ENCODE measurements at places on chromosomes 12 and 14. TPM values are rescaled to one million over a fixed set of nuclear protein-coding genes. Genes with fewer than 3 reads are reported as not detected.
A peak's percentile ranks its signal among the peaks of the same experiment; 100 is the strongest.

DNA sequence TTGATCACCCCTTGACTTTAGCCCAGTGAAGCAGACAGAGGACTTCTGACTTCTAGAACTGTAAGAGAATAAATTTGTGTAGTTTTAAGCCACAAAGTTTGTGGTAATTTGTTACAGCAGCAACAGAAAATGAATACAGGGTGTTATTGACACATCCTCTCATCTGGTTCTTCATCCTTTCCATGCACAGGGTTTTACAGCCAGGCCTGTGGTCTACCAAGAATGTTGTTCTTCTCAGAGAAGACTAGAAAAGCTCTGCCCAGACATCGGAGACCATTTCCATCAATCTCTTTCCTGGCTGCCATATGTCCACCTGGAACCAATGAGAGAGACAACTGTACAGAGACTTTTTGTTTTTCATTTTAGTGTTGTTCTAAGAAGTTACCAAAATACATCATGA is 308.2 kb upstream of the AMIGO2 start:
- DNase-seq = no peak
- H3K27me3 ChIP-seq = no peaks in the 10 kb centered on the region
- no peak overlapping the region for H3K4me3 ChIP-seq
- peaks cover 19% of the 10 kb centered on the region for H3K4me1 ChIP-seq
- H3K27ac ChIP-seq = no peak overlapping the region

Gene SMIM41
- not detected for total RNA-seq

- DNase-seq = no peak
- H3K27ac ChIP-seq = no peak overlapping the region
- no peaks in the 10 kb centered on the region for H3K27me3 ChIP-seq
- H3K4me3 ChIP-seq = no peak overlapping the region
- H3K4me1 ChIP-seq = no peaks in the 10 kb centered on the region
These were observed 31.9 kb downstream of the RESF1 start for GRCh38 chr12:31991146-31991545.

Gene ETFBKMT
- total RNA-seq = 1.3 TPM

DNA sequence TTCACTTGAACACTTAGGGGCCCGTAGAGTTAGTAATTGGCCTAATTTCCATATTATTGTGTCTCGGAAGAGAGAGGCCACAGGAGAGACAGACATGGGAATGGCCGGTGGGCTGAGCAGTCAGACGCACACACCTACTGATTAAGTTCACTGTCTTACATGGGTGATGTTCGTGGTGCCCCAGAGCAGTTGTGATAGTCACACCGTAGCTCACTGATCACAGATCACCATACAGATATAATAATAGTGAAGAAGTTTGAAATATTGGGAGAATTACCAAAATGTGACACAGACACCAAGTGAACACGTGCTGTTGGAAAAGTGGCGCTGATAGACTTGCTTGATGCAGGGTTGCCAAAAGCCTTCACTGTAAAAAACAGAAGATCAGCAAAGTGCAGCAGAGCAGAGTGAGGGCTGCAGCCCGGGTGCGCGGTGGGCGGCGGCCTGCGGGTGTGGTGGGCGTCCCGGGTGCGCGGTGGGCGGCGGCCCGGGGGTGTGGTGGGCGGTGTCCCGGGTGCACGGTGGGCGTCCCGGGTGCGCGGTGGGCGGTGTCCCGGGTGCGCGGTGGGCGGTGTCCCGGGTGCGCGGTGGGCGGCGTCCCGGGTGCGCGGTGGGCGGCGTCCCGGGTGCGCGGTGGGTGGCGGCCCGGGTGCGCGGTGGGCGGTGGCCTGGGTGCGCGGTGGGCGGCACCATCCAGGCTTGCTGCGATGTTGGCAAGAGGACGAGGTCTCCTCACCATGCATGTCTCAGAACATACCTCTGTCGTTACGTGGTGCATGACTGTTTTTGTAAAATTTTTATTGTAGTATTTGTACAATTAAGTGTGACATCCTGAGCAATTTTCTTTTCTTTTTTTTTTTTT is 34.3 kb upstream of the TEX22 start:
- no peaks in the 10 kb centered on the region for H3K27me3 ChIP-seq
- H3K4me1 ChIP-seq = no peaks in the 10 kb centered on the region
- H3K4me3 ChIP-seq = peak overlapping the region; percentile 19
- no peak overlapping the region for H3K27ac ChIP-seq
- H3K36me3 ChIP-seq = peaks cover 12% of the 10 kb centered on the region

DNA sequence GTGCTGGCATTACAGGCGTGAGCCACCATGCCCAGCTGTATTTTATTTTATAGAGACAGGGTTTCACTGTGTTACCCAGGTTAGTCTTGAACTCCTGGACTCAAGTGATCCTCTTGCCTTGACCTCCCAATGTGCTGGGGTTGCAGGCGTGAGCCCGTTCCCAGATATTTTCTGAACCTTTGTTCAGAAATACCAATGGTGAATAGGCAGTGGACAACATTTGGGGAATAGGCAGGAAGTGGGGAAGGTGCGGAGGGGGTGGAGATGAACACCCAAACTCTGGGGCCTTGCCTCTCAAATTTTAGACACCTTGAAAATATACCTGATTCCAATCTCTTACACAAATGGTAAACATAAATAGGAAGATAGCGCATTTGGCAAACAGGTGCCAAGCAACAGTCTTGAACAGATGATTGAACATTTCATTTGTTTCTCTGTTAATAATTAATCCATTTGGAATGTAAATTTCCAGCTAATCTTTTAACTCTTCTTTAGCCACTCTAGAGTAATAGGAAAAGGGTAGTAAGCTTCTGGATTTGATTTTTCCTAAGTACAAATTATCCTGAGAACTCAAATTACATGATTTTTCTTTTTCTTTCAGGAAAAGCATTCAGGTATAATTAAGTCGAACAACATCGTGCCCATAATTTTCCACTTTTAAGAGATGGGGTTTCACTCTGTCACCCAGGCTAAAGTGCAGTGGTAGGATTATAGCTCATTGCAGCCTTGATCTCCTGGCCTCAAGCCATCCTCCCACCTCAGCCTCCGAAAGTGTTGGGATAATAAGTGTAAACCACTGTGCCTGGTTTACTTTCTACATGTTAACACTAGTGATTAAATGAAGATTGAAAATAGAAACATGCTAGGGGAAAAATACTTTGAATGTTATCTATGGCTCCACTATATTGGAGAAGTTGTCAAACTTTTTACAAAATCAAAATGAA is 22.9 kb upstream of the RNF34 start:
- H3K27me3 ChIP-seq = no peaks in the 10 kb centered on the region
- no peak overlapping the region for H3K4me3 ChIP-seq
- H3K36me3 ChIP-seq = no peaks in the 10 kb centered on the region
- DNase-seq = no peak
- H3K4me1 ChIP-seq = no peaks in the 10 kb centered on the region

Gene AJUBA
- total RNA-seq = 2.1 TPM

Gene ADAM21
- total RNA-seq = 0.14 TPM

Gene P2RX2
- not detected for total RNA-seq

DNA sequence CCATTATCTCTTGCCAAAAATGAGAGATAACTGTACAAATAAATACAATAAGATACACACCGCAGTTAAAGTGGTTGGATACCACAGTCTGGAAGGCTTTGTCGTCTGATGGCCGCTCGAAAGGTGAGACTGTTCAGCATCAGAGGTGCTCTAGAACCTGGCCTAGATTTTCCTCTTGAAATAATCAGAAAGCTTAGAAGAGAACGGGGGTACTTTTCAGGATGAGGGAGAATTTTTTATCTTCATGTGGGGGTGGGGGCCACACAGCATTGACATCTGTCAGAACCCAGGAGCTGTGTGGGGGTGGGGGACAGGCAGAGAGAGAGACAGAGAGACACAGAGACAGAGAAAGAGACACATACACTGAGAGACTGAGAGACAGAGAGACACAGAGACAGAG is 90.5 kb downstream of the GALNT9 start:
- H3K27me3 ChIP-seq = no peaks in the 10 kb centered on the region
- no peaks in the 10 kb centered on the region for H3K36me3 ChIP-seq
- no peak for DNase-seq
- no peak overlapping the region for H3K27ac ChIP-seq
- H3K4me1 ChIP-seq = no peaks in the 10 kb centered on the region
- no peak overlapping the region for H3K4me3 ChIP-seq

DNA sequence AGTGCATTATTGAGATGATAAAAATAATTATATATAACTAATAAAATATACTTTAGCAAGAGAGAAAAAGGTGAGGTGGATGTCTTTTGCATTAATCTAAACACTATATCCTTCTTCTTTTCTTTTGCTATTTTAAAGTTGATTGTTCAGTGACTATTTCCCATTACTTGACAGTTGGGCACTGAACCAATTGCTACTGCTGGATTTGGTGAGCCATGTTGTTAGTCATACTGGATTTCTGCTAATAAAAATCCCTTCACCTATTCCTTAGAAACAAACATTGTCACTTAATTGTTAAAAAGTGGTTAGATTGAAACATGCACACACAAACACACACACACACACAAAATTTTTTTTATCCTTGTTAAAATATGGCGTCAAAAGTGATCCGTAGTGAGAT is 251.6 kb upstream of the ALG10 start:
- no peak overlapping the region for H3K4me3 ChIP-seq
- no peak overlapping the region for H3K27ac ChIP-seq
- no peaks in the 10 kb centered on the region for H3K36me3 ChIP-seq
- H3K27me3 ChIP-seq = no peaks in the 10 kb centered on the region
- no peak for DNase-seq
- H3K4me1 ChIP-seq = no peaks in the 10 kb centered on the region

Gene TMEM229B
- total RNA-seq = 38.4 TPM

Gene CCND2
- 148 TPM for total RNA-seq

Gene SLC39A5
- total RNA-seq = not detected

GRCh38 chr14:55579724-55580469 is at the start of gene KTN1:
KTN1 (plus strand) TSS chr14:55580207; CDS start chr14:55612049, 31,842 bp downstream.
- H3K4me3 ChIP-seq = peak within 1 kb of the TSS; percentile 91
- no peaks in the 10 kb centered on the region for H3K36me3 ChIP-seq
- H3K4me1 ChIP-seq = peaks cover 22% of the 10 kb centered on the region
- H3K27me3 ChIP-seq = no peaks in the 10 kb centered on the region
- peak within 1 kb of the TSS; percentile 63 for H3K27ac ChIP-seq

DNA sequence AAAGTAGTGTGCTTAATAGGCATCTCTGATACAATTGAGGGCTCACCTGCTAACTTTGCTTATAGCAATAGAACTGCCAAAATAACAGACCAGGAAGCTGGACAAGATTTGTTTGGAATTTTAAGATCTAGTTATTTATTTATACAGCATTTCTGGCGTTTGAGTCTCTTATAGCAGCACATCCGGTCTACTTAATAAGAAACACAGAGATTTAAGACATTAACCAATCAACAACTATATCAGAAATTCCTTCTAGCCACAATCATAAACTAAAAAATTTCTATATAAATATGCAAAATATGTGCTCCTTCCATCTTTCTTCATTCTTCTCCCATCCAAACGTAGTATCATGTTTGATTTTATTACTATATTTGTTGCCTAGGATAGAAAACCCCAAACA is 2.6 kb downstream of the RTN1 start:
- H3K27ac ChIP-seq = no peak overlapping the region
- no peaks in the 10 kb centered on the region for H3K4me1 ChIP-seq
- H3K27me3 ChIP-seq = peaks cover 15% of the 10 kb centered on the region
- DNase-seq = no peak

Gene ACSS3
- total RNA-seq = not detected

DNA sequence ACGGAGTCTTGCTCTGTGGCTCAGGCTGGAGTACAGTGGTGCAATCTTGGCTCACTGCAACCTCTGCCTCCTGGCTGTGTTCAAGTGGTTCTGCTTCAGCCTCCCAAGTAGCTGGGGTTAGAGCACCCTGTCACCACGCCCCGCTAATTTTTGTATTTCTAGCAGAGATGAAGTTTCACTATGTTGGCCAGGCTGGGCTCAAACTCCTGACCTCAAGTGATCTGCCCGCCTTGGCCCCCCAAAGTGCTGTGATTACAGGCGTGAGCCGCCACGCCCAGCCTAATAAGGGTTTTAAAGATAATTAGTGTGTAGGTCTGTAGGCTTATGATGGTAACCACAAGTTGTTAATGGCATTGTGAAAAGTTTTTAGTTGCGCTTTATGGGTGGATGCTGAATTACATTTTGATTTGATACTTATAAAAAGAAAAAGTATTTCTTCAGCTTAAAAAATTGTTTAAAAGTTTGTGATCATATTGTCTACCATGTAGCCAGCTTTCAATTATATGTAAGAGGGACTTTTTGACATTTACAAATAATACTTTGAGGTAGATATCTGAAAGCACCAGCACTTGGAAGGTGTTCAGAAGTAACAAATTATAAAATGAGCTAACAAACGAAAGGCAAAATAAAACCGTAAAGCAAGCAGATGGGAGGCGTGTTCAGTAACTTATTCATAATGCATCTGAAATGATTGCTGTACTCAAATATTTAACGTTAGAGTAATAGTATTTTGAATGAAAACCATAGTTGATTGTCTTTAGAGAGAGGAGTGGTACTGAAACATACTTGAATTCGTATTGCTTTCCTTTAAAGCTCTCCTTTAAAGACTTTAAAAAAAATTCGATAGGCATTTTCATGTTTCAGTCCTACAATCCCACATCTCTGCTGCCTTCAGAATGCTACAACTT is 37.1 kb downstream of the MDM2 start:
- no peak for DNase-seq
- H3K4me1 ChIP-seq = no peaks in the 10 kb centered on the region

- H3K4me1 ChIP-seq = peaks cover 30% of the 10 kb centered on the region
- peak overlapping the region; percentile 85 for H3K4me3 ChIP-seq
- DNase-seq = no peak
- H3K27ac ChIP-seq = no peak overlapping the region
These were observed 632 bp downstream of the UBR7 start for GRCh38 chr14:93207468-93208308.

DNA sequence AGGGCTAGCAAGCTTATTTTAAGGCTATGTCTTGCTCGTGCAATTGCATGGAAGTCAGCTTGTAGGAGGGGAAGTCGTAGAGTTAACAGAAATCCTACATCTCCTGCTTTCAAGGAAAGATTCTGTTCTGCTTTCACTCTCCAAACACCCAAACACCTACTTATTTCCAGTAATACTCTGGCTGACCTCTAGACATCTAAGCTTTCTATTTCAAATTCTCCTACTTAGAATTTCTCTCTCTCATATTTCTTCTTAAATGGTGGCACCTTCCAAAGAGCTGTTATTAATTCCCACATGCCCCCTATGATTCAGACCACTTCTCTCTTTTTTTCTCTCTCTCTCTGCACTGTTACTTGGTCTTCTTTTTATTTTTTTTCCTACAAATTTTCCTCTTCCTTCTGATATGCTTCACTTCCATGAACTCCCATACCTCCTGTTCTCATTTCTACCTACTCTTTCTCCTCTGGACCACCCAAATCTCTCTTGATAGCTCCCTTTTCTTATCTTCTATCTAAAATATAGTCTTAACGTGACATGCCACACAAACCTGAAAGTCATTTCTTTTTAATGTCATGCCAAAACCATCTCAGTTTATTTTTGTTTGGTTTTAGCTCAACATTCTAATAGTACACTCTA is 90.8 kb downstream of the RPS6KA5 start:
- no peak for DNase-seq
- H3K27ac ChIP-seq = no peak overlapping the region
- H3K4me1 ChIP-seq = no peaks in the 10 kb centered on the region
- peaks cover 2% of the 10 kb centered on the region for H3K36me3 ChIP-seq
- no peaks in the 10 kb centered on the region for H3K27me3 ChIP-seq

Gene AHNAK2
- not detected for total RNA-seq

Gene TXNRD1
- total RNA-seq = 91.7 TPM

GRCh38 chr12:27162229-27162537 is 79.8 kb upstream of the C12orf71 start:
- H3K4me3 ChIP-seq = no peak overlapping the region
- H3K36me3 ChIP-seq = no peaks in the 10 kb centered on the region
- no peak for DNase-seq
- H3K27me3 ChIP-seq = no peaks in the 10 kb centered on the region

Gene SPTB
- 0.09 TPM for total RNA-seq

GRCh38 chr12:45674181-45674977 is 55.1 kb upstream of the ARID2 start:
- no peak for DNase-seq
- no peaks in the 10 kb centered on the region for H3K36me3 ChIP-seq
- H3K27me3 ChIP-seq = no peaks in the 10 kb centered on the region
- no peak overlapping the region for H3K4me3 ChIP-seq
- H3K4me1 ChIP-seq = peaks cover 18% of the 10 kb centered on the region

Data from T-cell (primary cell).